SW480 (cell line): ENCODE measurements at places on chromosomes 2 and 18.

DNA sequence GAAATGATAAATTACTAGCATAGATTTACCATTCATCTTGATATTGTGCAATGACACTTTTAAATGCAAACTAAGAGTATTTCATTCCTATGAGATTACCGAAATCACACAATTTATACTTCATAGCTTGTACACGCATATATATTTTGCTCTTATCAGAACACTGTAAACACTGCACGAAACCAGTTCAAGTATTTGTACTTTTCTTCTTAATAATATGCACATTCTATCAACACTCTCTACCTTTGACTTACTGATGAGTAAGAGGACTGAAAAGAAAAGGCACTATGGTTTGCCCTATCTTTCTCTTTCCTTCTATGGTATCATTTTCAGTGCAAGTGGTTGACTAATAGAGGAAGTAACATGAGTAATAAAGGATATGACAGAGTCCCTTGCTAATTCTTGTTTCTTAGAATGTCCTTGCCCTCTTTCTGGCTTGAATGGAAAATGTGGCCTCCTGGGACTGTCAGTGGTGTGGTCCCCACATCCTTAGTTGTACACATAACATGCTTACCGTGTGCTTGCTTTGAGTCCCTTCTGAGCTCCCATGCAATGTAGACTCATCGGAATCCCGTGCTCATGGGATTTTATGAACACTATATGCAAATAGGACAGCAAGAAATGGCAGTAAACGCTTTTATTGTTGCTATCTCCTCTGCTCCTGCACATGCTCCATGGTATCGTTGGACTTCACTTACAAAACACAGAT lies 363.5 kb upstream of the TNP1 start:
- peak; percentile 2 for DNase-seq

DNA sequence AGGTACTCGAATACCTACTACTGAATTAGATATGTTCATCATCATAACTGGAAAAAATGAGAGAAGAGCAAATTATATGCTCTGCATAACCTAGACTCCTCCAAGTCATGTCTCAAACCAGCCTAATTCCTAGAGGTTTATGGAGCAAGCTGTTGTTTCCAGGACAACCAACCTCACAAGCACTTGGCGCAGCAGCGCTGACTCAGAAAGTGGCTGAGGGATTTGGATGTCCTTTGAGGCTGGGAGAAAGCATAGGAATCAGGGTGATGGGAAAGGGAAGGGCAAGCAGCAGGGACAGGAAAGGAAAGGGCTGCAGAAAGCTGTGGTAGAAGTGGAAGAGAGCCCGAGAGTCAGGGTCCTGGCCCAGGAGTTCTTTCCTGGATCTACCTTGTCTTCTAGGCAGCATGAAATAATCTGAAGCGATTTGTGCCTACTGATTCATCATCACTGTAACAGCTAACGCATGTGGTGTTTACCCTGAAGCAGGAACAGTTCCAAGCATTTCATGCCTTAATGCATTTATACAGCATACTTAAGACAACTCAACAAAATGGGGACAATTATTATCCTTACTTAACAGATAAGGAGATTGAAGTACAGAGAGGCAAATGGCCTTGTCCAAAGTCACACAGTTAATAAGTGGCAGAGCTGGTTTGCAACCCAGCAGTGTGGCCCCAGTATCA lies 3.7 kb downstream of the PLEK start:
- no peak for DNase-seq

GRCh38 chr18:57940166-57940660 lies 103.8 kb upstream of the NEDD4L start:
- no peak for DNase-seq

GRCh38 chr2:237889016-237889415 lies 29.6 kb downstream of the RAMP1 start:
- no peak for DNase-seq

DNA sequence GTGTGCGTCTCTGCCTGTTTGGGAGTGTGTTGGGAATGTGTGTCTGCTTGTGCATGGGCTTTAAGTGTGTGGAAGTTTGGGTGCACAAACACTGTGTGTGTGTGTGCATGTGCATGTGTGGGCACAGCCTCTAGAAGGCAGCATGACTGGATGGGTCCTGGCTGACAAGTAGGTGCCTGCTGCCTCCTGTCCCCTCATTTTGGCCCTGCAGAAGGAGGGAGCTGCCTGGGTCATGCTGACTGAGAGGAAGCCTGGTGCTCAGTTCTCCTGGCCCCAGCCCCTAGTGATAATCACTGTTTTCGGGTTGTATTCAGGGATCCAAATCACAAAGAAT lies 34.1 kb downstream of the GLI2 start:
- DNase-seq: no peak

DNA sequence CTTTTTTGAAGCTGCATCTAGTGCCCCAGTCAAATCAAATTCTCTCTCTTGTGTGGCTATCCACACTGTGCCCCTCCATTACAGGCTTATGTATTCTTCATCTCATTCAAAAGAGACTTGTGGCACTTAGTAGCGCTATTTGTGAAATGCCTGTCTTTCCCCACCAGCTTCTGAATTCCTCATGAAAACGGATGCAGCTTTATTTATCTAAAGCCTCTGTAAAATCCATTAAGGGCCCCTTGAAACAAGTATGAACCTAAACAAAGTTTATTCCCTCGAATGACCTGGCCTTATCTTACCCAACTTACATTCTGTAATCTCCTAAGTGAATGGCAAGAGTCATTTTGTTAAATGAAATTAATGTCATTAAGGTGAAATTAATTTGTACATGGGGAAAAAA lies 417.4 kb upstream of the PIK3C3 start:
- no peak for DNase-seq

DNA sequence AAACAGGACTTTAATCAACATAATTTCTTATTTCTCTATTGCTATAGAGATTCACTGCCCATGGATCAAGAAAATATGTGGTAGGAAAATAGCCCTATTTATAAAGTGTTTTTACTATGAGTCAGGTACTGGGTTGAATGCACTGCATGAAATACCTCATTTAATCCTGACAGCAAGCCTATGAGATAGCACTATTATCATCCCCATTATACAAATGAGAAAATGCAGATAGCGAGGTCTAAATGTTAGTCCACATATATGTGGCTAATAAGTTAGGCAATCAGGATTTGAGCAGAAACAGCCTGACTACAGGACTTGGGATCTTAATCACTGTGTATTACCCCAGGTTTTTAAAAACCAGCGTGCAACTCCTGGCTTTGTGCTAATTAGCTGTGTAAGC lies 8.5 kb upstream of the LYPD1 start:
- no peak for DNase-seq

DNA sequence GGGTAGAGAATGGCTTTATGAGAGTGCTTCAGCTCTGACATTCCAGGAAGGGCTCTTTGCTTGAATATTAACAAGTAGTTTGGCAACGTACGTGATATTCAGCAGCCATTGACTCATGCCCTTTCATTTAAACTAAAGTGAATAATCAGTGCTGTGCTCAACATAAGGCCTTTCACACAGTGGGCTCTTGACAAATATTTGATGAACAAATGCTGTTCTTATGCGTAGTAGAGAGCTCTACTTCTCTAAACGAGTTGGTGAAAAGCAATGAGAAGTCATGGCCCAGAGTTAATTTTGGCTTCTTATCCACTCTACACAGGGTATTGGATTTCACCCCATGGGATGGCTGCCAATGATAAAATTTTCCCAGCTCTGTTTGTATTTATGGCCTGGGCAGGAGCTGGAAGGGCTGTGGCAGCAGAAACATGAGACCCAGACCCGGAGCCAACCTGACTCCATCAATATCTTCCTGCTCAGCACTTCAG lies 338.9 kb downstream of the CCDC85A start:
- no peak for DNase-seq

- no peak for DNase-seq
These were observed 11.5 kb downstream of the LRRTM1 start for GRCh38 chr2:80293039-80293438.
